ENCODE measurements at places on chromosomes 4 and X.

GRCh38 chr4:131348263-131348662, 1800.8 kb upstream of the PCDH10 start:
- DNase-seq = no peak

DNA sequence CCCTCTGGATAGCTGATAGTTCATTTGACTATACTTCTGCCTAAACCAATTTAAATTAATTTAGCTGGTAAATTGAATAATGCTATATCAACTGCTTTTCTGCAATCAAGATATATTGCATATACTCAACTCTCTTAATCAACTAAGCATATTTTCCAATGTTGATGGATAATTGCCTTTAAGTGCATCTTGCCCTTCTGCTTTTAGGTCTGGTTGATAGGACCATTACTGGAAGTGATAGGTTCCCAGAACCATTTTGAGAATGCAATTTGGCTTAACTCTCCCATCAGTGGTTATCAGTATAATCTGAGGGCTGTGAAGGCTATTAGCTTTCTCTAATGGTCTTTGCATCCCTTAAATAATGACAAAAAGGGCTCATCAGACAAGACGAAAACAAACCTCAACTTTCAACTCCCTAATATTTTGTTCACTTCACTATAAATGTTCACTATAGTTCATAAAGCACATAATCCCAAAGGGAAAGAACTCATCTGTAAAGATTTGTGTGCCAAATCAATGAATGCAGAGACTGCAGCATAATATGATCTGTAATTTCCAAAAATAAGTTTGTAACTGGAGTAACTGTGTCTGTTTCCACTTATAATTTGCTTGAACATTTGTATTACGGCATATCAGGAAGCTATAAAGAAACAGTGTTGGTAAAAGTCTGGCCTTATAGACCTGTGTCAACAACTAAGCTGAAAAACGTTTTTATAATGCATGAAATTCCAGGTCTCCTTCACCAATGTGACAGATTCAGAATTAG, 273.6 kb downstream of the FBXO8 start:
- no peak for DNase-seq

GRCh38 chr4:40190019-40190418, 6.8 kb upstream of the RHOH start:
- no peak for DNase-seq

- no peak for DNase-seq
Measured at GRCh38 chrX:41289095-41289494, 44.9 kb upstream of the DDX3X start.

DNA sequence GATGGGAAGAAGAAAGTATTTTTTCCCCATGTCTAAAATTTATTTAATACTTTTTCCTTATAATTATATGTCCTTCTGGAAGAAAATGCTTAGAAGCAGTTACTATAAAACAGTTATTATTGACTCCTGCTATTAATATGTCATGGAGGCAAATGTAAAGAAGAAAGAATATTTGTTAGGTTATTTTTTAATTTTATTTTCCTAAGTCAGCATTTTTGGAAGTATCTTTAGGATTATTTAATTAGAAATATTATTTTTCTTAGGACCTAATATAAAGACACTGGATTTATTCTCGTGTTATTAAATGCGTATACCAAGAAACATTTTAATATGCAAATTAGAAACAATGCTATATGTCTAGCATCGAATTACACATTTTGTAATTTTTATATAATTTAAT, 687.7 kb downstream of the TRAM1L1 start:
- DNase-seq = no peak
